ENCODE measurements at places on chromosomes 2 and 18. TPM values are rescaled to one million over a fixed set of nuclear protein-coding genes. Genes with fewer than 3 reads are reported as not detected.
A peak's percentile ranks its signal among the peaks of the same experiment; 100 is the strongest.

The DSEL gene
- 2.3 TPM for total RNA-seq

The IL18R1 gene
- 3.6 TPM for total RNA-seq

DNA sequence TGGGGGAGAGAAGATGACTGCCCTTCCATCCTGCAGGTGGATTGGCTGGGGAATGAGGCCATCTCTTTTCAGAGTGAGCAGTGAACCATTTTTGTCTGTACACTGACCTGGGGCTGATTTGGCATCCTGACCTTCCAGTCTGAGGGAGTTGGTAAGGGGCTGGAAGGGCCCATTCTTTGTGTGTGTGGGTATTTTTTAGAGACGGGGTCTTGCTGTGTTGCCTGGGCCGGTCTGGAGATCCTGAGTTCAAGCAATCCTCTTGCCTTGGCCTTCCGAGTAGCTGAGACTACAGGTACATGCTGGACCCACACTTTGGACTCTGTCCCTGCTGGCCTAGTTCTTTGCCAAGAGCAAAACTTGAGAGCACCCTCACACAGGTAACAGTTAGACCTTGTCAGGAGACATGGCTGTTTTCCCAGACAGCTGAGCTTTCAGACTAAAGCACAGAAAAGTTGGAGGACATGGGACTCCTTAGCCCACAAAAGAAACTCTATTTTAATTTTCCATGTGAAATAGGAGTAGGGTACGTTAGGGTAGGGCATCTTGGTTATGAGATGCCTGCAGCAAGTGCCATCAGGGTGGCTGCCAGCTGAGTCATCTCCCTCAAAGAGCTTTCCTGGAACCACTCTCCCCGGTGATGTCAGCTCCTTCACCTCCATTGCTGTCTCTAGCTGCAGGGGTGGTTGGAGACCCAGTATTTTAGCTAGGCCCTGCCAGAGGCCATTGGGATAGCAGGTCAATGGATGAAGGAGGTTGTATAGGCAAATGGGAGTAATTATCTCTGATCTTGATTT is 60.7 kb downstream of the DGKD start:
- DNase-seq = peak; percentile 67
- H3K27ac ChIP-seq = peak overlapping the region; percentile 25
- H3K36me3 ChIP-seq = no peaks in the 10 kb centered on the region
- no peak overlapping the region for H3K4me3 ChIP-seq
- no peaks in the 10 kb centered on the region for H3K27me3 ChIP-seq

The POTEF gene
- not detected for total RNA-seq

DNA sequence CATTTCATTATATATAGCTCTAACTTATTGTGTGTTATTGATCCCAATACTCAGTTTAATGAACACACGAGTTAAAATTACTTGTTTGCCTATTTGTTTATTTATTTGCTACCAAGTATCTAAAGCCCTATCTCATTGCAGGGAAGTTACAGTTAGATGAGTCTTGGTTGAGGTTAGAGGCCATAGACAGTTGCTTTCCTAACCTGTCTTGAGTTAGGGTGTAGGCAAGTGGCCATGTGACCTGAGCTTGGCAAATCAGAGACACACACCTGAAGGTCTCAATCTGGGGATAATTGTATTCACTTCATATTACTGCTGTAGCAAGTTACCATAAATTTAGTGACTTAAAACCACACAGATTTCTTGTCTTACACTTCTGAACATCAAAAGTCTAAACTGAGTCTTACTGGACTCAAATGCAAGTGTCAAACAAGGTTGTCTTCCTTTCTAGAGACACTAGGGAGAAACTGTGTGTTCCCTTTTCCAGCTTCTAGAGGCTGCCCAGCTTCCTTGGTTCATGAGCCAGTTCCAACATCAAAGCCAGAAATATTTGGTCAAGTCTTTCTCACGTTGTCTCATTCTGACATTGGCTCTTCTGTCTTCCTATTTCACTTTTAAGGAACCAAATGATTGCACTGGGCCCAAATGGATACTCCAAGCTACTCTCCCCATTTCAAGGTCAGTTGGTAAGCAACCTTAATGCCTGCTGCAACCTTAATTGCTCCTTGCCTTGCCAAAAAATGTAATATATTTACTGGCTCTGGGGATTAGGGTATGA is 39.7 kb downstream of the COL3A1 start:
- no peak for DNase-seq
- H3K36me3 ChIP-seq = no peaks in the 10 kb centered on the region
- H3K4me3 ChIP-seq = no peak overlapping the region
- H3K27me3 ChIP-seq = no peaks in the 10 kb centered on the region

GRCh38 chr2:134883552-134884293 is 34.9 kb upstream of the CCNT2 start:
- H3K27ac ChIP-seq = no peak overlapping the region
- no peaks in the 10 kb centered on the region for H3K4me1 ChIP-seq
- H3K4me3 ChIP-seq = no peak overlapping the region
- no peaks in the 10 kb centered on the region for H3K27me3 ChIP-seq
- H3K36me3 ChIP-seq = no peaks in the 10 kb centered on the region
- no peak for DNase-seq

DNA sequence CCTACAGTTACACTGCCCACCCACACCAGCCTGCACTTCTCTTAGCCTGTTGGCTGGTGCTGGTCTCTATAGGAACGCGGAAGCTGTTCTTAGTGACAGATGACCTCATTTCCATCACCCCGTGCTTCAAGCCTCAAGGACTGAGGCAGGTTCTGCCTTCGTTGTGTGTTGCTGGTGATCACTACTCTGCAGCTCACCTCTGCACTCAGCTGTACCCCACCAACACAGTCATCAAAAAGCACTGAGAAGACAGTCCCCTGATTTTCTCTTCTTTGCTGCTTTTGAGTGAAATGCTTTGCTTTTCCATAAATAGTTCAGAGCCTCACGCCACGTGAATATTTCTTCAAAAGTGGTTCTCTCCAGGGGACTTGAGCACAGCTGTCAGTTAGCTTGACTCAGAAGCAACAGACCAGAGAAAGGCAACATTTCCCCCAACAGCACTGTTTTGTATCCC is 225.7 kb upstream of the CCDC150 start:
- no peaks in the 10 kb centered on the region for H3K4me1 ChIP-seq
- DNase-seq = no peak
- no peaks in the 10 kb centered on the region for H3K36me3 ChIP-seq
- H3K27me3 ChIP-seq = no peaks in the 10 kb centered on the region
- no peak overlapping the region for H3K4me3 ChIP-seq

The GKN1 gene
- not detected for total RNA-seq

DNA sequence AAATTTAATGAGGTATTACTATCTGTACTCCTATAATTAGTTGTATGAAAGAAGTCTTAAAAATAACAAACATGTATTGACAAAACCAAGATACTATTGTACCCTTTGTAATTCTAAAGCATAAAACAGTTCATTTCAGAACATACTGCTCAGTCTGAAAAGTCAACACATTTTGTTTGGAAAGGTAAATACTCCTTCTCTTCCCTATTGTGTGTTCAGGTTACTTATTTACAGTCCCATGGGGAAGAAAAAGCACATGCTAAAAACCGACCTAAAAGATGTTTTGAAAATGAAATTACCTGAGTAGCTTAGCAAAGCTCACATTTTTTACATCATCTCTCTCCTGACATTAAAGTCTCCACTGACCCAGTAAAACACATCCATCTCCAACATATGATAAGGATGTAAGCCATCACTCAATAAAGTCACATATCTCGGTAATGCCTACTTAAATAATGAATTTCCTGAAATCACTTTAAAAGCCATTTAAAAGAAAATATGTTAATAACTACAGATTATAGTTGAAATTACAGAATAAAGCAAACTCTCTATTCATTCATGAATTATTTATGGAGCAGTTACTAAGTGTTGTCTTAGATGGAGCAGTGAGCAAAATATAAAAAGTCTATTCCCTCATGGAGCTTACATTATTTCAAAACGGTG is 75.6 kb upstream of the FZD5 start:
- H3K4me3 ChIP-seq = no peak overlapping the region
- H3K36me3 ChIP-seq = no peaks in the 10 kb centered on the region
- H3K27me3 ChIP-seq = no peaks in the 10 kb centered on the region
- DNase-seq = no peak

The TFCP2L1 gene
- 9.9 TPM for total RNA-seq

The HAAO gene
- 60.4 TPM for total RNA-seq

DNA sequence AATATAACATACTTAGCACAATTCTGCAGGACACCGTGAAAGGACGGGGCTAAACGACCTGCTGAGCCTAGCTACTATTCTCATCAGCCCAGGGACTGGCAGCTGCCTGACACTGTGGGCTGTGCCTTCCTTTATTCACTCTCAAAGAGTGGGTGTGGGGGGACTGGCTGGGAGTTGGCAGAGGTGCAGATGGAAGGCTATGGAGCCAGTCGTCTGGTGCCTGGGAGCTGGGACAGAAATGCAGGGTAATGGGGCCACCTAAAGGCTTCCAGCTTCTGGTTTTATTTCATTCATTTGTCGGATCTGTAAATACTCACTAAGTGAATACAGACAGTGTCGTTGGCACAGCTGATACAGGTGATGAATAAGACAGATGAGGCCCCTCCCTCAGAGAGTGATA is 56.0 kb upstream of the NFU1 start:
- no peak overlapping the region for H3K27ac ChIP-seq
- no peak for DNase-seq
- H3K4me1 ChIP-seq = no peaks in the 10 kb centered on the region
- H3K27me3 ChIP-seq = no peaks in the 10 kb centered on the region
- H3K36me3 ChIP-seq = no peaks in the 10 kb centered on the region

GRCh38 chr2:211453311-211453887 is 897.0 kb downstream of the CPS1 start:
- no peak for DNase-seq
- H3K4me3 ChIP-seq = no peak overlapping the region
- H3K36me3 ChIP-seq = no peaks in the 10 kb centered on the region
- no peaks in the 10 kb centered on the region for H3K4me1 ChIP-seq

- H3K4me3 ChIP-seq = no peak overlapping the region
- H3K4me1 ChIP-seq = no peaks in the 10 kb centered on the region
- no peaks in the 10 kb centered on the region for H3K27me3 ChIP-seq
- H3K36me3 ChIP-seq = no peaks in the 10 kb centered on the region
- H3K27ac ChIP-seq = no peak overlapping the region
Observed at GRCh38 chr2:235501673-235502031, 7.8 kb downstream of the AGAP1 start.

- no peaks in the 10 kb centered on the region for H3K36me3 ChIP-seq
- H3K27me3 ChIP-seq = no peaks in the 10 kb centered on the region
- no peak overlapping the region for H3K27ac ChIP-seq
- DNase-seq = no peak
Observed at GRCh38 chr2:175372704-175373701, 191.5 kb upstream of the ATP5MC3 start.

The MAP2 gene
- 19.8 TPM for total RNA-seq

GRCh38 chr2:54504866-54505265 is 48.7 kb downstream of the SPTBN1 start:
- H3K4me3 ChIP-seq = no peak overlapping the region
- no peaks in the 10 kb centered on the region for H3K36me3 ChIP-seq
- H3K27me3 ChIP-seq = no peaks in the 10 kb centered on the region
- H3K4me1 ChIP-seq = peaks cover 12% of the 10 kb centered on the region

GRCh38 chr2:205053827-205054410 is 508.6 kb downstream of the PARD3B start:
- H3K27ac ChIP-seq = no peak overlapping the region
- DNase-seq = no peak
- no peak overlapping the region for H3K4me3 ChIP-seq
- no peaks in the 10 kb centered on the region for H3K27me3 ChIP-seq
- H3K4me1 ChIP-seq = no peaks in the 10 kb centered on the region

The SCRN3 gene
- 26.4 TPM for total RNA-seq

The TRIM43 gene
- not detected for total RNA-seq

The MPHOSPH10 gene
- total RNA-seq = 17.2 TPM

The STPG4 gene
- 5.8 TPM for total RNA-seq

DNA sequence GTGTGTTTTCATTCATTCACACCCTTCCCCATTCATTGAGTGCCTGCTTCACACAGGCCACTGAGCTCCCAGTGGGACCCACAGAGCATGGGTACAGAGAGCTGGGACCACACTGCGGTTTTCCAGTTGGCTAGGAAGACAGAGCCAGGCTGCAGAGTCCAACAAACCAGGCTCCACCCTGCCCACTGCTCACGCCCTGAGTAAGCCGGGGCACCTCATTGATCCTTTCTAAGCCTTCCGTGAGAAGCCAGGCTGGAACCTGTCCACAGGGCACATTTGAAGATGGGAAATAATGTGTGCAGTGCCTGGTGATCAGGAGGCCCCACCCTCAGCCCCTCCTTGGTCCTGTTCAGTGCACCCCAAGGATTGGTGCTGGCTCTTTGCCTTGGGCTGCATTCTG is 13.5 kb downstream of the KCNIP3 start:
- H3K4me3 ChIP-seq = no peak overlapping the region
- no peaks in the 10 kb centered on the region for H3K4me1 ChIP-seq
- H3K27me3 ChIP-seq = no peaks in the 10 kb centered on the region
- no peak overlapping the region for H3K27ac ChIP-seq
- H3K36me3 ChIP-seq = no peaks in the 10 kb centered on the region

The SCN7A gene
- total RNA-seq = 2.8 TPM

- no peak overlapping the region for H3K4me3 ChIP-seq
- no peak overlapping the region for H3K27ac ChIP-seq
- H3K27me3 ChIP-seq = no peaks in the 10 kb centered on the region
- no peaks in the 10 kb centered on the region for H3K36me3 ChIP-seq
- H3K4me1 ChIP-seq = no peaks in the 10 kb centered on the region
- no peak for DNase-seq
Observed at GRCh38 chr2:215427585-215427984, 8.3 kb downstream of the FN1 start.

GRCh38 chr18:59448546-59448945 is 89.5 kb upstream of the LMAN1 start:
- no peak overlapping the region for H3K4me3 ChIP-seq
- no peaks in the 10 kb centered on the region for H3K27me3 ChIP-seq
- no peaks in the 10 kb centered on the region for H3K36me3 ChIP-seq
- no peak overlapping the region for H3K27ac ChIP-seq
- no peak for DNase-seq
